Astrocyte of the cerebellum (primary cell): ENCODE measurements at places on chromosomes 5 and 9.

GRCh38 chr5:150022158-150022531 lies 21.6 kb downstream of the HMGXB3 start:
- DNase-seq: peak; percentile 93

DNA sequence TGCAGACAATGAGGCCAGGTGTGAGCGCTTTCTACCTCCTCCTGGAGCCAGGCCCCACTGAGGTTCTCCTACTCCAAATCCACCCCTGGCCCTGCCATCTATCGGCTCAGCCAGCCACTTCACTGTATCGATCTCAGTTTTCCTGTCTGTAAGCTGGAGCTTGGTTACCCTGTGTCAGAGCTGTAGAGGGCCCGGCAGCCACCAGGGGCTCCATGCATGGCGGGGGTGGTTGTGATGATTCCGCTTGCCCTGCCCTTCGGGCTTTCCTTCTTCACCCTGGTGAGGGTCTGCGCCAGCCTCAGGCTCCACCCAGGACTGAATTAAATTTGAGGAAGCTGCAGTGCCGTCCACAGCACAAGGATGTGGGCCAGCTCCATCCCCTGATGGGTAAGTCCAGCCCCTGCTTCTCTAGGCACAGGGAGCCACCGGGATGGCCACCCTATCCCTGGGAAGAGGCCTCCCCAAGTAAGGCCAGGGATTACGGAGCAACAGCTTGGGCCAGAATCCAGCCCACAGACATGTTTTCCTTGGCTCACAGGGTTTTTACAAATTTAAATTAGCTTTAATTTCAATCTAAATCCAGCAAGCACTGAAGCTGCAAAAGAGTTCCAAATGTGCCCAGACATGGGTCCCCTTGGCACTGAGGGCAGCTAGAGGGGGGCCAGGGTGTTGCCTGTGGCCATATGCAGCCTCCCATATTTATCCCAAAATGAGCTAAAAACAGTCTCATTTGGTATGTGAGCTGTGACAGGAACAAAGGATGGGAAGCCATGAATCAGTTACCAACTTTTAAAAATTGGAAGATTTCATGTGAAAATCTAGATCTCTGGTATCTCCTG lies 89.1 kb upstream of the FBXW11 start:
- no peak for DNase-seq

- peak; percentile 73 for DNase-seq
These were observed 39.5 kb upstream of the GLIS3 start for GRCh38 chr9:4339357-4339756.

GRCh38 chr9:35923927-35924763 lies 14.9 kb downstream of the SPAAR start:
- peak; percentile 92 for DNase-seq

- peak; percentile 97 for DNase-seq
These were observed 101.7 kb downstream of the GDNF start for GRCh38 chr5:37738057-37738691.

GRCh38 chr5:151614565-151614964 lies 23.4 kb upstream of the FAT2 start:
- no peak for DNase-seq

- no peak for DNase-seq
These were observed 57.1 kb upstream of the PPP1R26 start for GRCh38 chr9:135422341-135422944.

- DNase-seq: no peak
These were observed 666.7 kb downstream of the LRRC70 start for GRCh38 chr5:63245271-63245670.

- no peak for DNase-seq
These were observed 312.5 kb downstream of the RASEF start for GRCh38 chr9:82750411-82750913.

DNA sequence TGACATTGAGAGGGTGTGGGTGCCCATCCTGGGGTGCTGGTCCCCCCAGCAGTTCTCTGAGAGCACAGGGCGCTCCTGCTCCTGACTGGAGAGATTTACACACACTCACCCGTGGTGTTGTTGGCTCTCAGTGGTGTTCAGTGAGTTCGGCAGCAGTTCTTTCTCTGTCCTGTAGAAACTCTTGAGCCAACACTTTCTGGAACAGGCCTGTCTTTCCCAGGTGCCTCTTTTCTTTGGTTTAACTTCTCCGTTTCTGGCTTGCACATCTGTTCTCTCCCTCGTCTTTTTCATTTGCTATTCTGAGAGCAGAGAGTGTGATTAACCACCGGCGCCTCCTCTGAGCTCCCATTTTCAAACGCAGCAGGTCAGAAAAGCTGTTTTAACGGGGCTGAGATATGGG lies 284.5 kb downstream of the IRX2 start:
- no peak for DNase-seq

DNA sequence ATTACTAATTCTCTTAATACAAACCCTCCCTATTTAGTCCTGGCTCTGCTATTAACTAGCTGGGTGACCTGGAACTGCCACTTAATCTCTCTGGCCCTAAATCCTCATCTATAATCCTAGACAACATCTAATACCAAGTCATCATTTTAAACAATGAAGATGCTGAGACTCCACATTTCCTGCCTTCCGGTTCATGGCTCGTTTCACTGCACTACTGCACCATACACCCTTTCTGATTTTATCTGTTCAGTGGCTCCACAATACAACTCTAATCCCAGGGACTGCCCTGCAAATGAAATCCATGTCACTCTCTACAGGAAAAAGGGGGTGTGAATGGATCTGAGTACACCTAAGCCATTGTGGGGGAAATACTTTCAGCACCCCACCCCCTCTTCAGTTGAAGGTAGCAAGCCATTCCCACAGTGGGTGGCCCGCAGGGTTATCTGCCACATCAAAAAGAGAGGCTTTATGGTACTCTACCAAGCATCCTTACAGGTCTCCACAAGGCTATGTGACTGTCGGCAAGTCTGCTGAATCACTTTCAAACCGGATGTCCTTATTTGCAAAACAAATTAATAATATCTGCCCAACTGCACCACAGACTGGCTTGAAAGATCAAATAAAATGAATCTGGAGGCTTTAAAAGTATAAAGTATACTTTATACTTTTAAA lies 89.5 kb downstream of the EPB41L4A start:
- DNase-seq: no peak

- peak; percentile 68 for DNase-seq
These were observed 565.5 kb upstream of the DMAC1 start for GRCh38 chr9:8365029-8365428.

DNA sequence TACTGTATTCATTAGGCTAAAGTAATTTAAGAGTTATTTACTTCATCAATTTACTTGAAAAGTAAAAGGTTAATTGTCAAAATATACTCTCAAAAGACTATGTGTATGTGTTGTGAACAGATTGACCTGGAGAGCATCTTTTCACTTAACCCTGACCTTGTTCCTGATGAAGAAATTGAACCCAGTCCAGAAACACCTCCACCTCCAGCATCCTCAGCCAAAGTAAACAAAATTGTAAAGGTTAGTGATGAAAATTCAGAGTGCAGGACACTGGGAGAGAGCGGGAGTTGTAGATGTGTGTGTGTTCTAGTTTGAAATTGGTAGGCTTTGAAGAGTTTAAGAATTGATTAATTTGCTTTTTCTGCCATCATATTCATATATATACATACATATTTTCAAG lies 41.9 kb downstream of the KIF2A start:
- no peak for DNase-seq

DNA sequence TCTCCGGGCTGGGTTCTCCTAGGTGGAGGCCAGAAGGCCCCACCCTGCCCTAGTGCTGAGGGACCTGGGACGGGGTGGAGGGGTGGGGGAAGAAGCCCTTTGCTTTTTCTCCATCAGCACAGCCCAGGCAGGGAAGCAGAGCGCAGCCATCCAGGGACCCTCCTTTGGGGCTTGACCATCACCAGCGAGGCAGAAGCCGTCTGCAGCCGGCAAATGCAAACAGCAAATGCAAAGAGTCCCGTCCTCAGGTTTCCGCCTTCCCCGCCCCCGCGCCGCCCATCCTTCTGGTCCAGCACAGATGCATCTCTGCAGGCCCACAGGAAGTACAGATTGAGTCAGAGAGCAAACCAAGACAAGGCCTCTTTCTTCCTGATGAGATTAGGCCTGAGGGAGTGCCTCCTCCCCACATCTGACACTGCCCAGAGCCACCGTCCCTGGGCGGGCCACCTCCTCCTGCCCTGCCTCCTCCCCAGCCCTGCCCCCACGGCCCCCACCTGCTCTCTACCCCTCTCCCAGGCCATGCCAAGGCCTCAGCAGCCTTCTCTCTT lies 23.4 kb downstream of the CORO2A start:
- no peak for DNase-seq

DNA sequence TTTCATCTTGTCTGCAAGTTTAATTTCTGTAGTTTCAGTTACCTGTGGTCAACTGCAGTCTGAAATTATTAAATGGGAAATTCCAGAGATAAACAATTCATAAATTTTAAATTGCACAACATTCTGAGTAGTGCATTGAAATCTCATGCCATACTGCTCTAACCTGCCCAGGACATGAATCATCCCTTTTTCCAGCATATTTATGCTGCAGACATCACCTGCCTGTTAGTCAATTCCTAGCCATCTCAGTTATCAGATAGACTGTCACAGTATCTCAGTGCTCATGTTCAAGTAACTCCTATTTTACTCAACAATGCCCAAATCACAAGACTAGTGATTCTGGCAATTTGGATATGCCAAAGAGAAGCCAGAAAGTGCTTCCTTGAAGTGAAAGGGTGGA lies 223.0 kb upstream of the GRIA1 start:
- no peak for DNase-seq

DNA sequence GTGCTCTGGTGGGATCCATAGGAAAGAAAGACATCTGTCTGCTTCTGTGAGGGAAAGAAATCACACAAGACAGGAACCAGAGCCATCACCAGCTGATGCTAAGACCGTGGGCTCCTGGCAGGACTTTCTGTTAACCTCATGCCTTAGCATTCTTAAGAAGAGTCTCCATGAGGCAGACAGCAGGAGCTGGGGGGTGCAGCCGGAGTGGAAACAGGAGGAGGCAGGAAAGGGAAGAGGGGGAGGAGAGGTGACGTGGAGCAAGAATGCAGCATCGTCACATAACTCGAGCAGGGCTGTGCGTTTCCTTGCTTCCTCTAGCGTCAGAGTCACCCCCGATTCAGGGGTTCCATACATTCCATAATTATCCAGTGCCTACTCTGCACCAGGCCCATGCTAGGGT lies 53.6 kb downstream of the ERGIC1 start:
- DNase-seq: no peak

GRCh38 chr5:31708089-31708488 lies 69.2 kb downstream of the PDZD2 start:
- DNase-seq: no peak

DNA sequence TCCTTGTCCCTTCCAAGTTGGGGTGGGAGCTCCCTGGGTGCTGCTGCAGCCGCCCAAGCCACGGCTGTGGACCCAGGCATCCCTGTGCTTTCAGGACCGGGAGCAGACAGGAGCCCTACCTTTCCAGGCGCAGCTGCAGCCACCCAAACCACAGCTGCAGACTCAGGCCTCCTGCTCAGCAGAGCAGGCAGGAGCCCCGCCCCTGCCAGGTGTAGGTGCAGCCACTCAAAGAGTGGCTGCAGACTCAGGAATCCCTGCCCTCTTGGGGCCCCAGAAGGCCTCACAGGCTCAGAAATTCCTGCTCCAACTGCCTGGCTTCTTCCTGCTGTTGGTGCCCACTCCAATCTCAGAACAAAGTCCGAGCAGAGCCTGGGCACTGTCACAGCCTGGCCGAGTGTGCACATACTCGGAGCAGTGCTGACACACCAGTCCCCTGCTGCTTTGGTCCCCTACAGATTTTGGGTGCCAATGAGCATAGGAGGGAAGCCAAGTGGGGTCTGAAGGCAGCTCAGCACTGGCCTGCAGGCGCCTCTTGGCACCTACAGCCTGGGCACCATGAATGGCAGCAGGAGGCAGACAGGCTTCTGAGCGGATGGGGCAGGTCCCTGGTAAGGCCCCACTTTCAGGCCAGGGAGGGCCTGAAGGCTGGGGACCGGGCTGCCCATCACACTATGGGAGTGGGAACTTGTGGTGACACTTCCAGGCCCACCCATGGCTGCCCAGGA lies 6.0 kb upstream of the TESK1 start:
- no peak for DNase-seq

DNA sequence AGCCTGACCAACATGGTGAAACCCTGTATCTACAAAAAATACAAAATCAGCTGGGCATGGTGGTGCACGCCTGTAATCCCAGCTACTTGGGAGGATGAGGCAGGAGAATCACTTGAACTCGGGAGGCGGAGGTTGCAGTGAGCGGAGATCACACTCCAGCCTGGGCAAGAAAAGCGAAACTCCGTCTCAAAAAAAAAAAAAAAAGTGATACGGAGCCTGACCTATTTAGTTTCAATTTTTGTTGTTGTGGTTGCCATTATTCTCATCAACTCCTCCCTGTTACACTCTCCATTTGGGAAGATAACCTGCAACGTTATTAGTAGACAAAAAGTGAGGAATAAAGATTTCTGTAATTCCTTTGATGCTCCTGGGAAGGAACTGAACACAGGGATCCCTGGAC lies 1.3 kb downstream of the STOM start:
- no peak for DNase-seq

- DNase-seq: no peak
These were observed 27.4 kb downstream of the SNX30 start for GRCh38 chr9:112777914-112778313.

DNA sequence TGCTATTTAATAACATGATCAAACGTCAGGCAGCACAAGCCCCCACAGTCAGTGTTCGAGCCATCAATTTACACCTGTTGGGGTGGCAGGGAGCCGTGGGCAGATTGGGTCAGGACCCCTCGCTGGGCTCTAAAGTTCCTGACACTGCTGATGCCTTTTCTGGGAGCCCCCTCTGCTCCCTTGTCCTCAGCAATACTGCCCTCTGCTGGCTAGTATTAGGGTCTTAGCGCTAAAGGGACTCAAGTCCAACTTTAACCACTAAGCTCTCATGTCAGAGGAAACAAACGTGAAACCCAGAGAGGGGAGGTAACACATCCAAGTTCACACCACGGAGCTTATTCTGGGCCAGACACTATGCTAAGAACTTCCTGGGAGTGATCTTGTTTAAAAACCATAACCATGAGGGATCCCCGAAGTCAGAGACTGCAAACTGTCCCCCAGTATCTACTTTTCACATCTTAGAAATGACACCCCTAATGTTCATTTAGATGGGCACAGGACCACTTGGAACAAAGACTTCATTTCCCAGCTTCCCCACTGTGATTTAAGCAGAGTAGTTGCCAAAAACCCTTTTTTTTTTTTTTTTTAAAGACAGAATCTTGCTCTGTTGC lies 20.4 kb downstream of the ANKS6 start:
- peak; percentile 65 for DNase-seq

DNA sequence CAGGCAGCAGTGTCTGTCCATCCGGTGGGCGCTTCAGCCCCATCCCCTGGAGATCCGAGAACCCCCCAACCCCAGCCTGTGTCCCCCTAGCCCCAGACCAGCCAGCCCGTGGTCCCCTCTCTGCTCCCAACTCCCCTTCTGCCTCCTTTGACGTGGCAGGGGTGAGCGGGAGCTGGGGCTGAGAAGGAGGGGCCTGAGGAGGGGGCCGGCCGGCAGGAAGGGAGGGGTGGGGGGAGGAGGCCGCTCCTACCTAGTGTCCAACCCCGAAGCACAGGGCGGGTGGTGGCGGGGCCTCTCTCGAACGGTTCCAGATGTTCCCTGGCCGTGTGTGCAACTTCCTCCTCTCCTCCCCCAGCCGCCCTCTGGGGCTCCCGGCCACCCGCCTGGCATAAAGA lies 31.0 kb downstream of the GOLGA2 start:
- DNase-seq: peak; percentile 8
